ENCODE measurements at places on chromosomes 3 and 15.
A peak's percentile ranks its signal among the peaks of the same experiment; 100 is the strongest.

GRCh38 chr3:45557886-45558285 lies 36.7 kb upstream of the LIMD1 start:
- H3K27ac ChIP-seq = no peak overlapping the region
- H3K36me3 ChIP-seq = no peaks in the 10 kb centered on the region
- H3K4me1 ChIP-seq = peaks cover 46% of the 10 kb centered on the region
- H3K27me3 ChIP-seq = no peaks in the 10 kb centered on the region
- no peak overlapping the region for H3K4me3 ChIP-seq

- no peak overlapping the region for H3K27ac ChIP-seq
- no peaks in the 10 kb centered on the region for H3K27me3 ChIP-seq
- no peak for DNase-seq
- peaks cover 7% of the 10 kb centered on the region for H3K4me1 ChIP-seq
These were observed 296.1 kb downstream of the RPLP1 start for GRCh38 chr15:69748576-69749185.

GRCh38 chr3:143084856-143085731 lies 34.5 kb upstream of the CHST2 start:
- no peaks in the 10 kb centered on the region for H3K4me1 ChIP-seq
- H3K4me3 ChIP-seq = no peak overlapping the region
- DNase-seq = no peak
- no peak overlapping the region for H3K27ac ChIP-seq
- H3K27me3 ChIP-seq = no peaks in the 10 kb centered on the region

DNA sequence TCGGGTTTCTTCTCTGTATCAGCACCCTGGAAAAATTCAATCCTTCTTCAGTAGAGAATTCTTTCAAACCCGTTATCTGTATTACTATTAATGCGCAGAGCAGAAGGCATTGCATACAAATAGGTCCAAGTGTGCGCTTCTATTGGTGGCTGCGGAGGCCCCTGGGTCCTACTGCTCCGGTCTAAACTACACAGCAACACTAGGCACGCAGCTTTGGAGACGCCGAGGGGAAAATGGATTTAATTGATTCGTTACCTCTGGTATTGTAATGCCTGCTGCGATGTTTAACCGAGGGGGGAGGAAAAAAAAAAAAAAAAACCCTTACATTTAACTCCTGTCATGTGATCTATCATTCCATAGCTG lies at the start of gene ROBO1:
Gene ROBO1 (minus strand): TSS at position 94 of the 363 bp plus-strand sequence.
- H3K4me3 ChIP-seq = peak within 1 kb of the TSS; percentile 12
- DNase-seq = no peak
- no peak within 1 kb of the TSS for H3K27ac ChIP-seq
- H3K27me3 ChIP-seq = no peaks in the 10 kb centered on the region
- H3K36me3 ChIP-seq = no peaks in the 10 kb centered on the region
- peaks cover 24% of the 10 kb centered on the region for H3K4me1 ChIP-seq

DNA sequence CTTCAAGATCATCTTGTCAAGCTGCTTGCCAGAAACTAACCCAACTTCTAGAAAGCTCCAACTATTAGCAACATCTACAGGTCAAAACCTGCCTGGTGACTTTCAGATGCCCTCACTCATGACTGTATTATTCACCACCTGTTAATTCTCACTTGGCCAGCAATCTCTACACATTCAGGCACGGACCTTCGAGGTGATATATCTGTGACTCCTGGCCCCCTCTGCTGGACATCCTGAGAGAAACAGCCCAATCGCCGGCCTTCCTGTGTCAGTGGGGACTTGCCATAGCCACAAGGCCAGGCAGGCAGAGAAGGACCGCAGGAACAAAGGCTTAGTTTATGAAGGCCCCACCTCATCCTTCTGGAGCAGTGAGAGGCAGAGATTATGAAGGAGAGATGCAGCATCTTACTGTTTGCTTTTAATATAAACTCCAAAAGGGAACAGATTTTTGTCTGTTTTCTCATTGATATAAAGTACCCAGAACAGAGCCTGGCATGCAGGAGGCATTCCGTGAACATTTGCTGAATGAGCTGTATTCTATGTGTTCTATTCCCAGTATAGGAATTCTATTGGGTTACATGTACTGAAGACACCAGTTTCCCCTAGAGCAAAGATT lies 24.4 kb upstream of the OCA2 start:
- H3K4me3 ChIP-seq = no peak overlapping the region
- peak; percentile 29 for DNase-seq
- H3K27me3 ChIP-seq = no peaks in the 10 kb centered on the region
- no peak overlapping the region for H3K27ac ChIP-seq

GRCh38 chr3:4776399-4776979 lies 202.7 kb upstream of the BHLHE40 start:
- peaks cover 27% of the 10 kb centered on the region for H3K4me1 ChIP-seq
- no peak for DNase-seq
- no peaks in the 10 kb centered on the region for H3K27me3 ChIP-seq
- peak overlapping the region; percentile 37 for H3K27ac ChIP-seq

All from tibial nerve (tissue), 4 donors.